ENCODE measurements at places on chromosomes 4 and X.

DNA sequence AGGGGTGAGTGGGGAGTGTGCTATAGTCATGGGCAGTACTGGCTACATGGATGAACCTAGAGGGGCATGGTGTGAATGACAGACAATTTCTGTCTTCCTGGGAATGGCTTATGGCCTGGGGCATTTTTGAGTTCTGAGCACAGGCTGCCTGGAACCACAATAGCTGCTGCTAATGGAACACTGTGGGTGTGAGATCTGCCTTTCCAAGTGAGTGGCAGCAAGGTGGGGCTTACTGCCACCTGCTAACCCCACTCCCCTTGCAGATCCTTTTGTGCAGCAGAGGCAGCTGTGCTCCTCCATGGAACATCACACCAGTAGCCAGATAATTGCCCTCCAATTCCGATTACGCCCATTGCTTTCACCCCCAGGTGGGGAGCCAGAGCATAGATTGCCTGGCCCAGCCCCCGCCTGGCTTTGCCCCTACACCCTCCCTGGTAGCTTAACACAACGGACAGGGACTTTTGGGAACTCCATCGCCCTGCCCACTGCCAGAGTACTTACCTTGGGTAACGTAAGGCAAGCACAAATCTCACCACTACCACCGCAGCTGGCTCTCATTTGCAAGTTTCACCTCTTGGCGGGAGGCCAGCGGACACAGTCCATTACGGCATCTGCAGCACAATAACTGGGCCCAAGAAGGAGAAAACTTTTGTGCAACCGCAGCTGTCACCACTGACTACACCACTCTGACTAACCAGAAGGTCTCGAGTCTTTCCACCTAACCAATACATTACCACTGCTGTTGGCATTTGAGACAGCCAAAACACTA is 421.2 kb upstream of the NWD2 start:
- no peak for DNase-seq

DNA sequence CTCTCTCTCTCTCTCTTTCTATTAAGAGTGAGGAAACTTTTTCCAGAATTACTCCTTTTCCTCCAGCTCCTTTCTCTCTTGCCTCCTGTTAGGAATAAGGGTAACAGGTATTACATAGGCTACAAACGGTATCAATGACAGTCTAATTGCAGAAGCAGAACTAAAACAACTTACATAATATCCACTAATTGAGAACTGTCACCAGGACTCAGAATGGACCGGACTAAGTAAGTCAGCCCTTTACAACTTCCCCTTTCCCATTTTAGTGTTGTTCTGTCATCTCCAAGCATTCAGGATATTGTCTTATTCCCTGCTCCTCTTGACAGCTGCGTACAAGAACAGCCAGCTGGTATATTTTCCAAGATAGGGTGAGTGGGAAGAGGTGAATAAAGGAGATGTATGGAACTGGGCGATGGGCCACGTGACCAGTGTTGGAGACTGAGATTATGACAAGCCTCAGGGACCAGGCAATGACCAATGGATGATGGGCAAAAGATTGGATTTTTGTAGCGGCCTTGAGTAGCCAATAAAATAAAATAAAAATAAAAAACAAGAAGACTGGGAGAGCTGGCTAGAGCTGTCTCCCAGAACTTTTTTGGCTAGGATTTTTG is 2.3 kb upstream of the FNIP2 start:
- DNase-seq: no peak

DNA sequence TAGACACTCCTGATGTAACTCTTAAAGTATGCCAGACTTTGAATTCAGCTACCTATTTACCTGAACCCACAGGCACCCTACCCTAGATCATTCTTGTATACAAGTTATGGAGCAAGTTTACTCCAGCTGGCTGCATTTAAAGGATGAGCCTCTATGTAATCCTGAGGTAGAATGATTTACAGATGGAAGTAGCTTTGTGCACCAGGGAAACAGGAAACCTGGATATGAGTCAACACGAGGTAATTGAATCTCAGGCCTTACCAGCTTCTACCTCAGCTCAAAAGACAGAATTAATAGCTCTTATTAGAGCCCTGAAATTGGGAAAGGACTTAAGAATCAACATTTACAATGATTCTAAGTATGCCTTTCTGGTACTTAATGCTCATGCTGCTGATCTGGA is 119.8 kb downstream of the AGTR2 start:
- DNase-seq: no peak

DNA sequence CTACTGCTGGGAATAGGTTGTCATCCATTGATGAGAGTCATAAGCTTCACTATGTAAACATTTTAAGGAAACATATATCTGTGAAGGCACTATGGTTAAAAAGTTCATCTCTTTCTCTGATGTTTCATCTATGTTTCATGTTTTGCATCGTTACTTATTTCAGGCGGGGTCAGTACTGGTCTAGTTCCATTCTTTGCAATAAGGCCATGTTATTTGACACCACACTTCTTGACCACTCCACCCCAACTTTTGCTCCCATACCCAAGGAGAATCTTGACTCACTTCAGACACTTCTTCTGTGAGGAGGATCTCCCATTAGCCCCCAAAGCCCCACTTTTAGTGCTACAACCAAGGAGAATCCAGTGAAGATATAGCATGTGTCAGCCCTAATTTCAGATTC is 119.4 kb downstream of the GRIA3 start:
- no peak for DNase-seq

- DNase-seq: no peak
Measured at GRCh38 chr4:157804986-157805385, 367.8 kb downstream of the GASK1B start.

- DNase-seq: no peak
Measured at GRCh38 chr4:624705-625590, at the start of gene PDE6B. TSS of gene PDE6B (plus strand) at chr4:625573. CDS start at chr4:625627, 54 bp downstream.

- no peak for DNase-seq
Measured at GRCh38 chrX:108735091-108735678, 1.2 kb downstream of the IRS4 start.

GRCh38 chrX:44735498-44735897 is 108.3 kb upstream of the DUSP21 start:
- no peak for DNase-seq

DNA sequence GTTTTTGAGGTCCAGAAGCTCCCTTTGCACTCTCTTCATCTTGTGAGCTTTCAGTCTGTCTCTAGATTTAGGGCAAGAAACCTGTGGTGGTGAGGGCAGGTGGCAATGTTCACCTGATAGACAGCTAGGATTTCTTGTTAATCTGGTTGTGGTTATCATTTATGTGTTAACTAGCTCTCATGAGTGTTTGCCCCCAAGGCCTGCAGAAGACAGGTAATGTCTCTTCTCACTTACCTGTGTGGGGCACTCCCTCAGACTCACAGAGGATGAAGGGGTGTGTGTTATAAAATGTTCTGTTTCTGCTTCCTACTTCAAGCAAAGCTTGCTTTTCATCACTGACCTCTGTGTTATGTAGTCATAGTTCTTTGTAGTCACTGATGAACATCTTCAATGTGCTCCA is 17.8 kb downstream of the EGF start:
- DNase-seq: no peak

DNA sequence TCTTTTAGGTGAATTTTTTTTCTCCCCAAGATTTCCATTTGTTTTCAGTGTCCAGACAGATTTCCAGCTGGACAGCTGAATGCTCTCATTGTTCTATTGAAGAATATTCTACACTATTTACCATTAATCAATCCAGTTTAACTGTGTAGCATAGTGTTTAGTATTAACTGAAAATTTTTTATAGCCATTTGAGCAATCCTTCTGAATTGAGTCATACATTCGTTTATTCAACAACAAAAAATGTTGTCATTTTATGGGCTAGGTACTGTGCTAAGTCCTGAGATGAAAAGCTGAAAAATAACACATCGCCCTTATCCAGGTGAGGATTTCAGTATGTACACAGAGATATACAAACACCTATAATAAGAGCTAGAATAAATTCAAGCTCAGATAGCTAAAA is 223.3 kb downstream of the COL25A1 start:
- DNase-seq: no peak

DNA sequence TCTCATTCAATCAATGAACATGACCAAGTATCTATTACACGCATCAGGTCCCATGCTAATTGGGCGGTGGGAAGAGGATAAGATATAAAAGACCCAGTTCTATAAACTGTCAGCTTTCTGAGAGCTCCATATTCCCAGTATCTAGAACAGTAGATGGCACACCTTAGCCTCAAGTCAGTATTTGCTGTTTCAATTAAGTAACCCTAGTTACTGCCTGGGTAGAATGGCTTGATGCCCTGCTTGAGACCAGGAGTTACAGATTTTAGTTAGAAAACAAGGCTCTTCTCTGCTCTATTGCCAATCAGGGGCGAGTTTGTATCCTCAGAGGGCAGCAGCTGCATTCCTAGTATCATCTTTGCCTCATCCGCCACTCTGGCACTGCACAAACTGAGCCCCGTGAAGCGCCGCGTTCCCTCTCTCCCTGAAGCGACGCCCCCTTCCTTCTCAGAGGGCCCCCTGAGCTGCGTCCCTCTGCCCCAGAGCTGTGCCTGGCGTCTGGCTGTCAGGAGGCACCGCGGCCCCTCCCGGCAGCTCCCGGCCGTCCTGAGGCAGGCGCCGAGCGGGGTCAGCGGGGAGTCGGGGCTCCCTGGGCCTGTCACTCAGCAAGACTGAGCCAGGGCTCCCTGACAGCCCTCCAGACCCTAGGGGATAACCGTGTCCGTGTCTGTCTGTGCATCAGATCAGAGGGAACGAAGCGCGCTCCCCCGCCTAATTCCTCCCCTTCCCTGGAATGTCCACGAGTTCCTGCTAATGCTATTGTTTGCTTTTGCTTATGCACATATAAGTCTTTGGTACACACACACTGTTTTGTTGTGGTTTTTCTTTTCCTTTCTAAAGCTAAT is 212.4 kb upstream of the TTC29 start:
- no peak for DNase-seq

GRCh38 chr4:125459531-125459930 is 144.8 kb downstream of the FAT4 start:
- DNase-seq: no peak

DNA sequence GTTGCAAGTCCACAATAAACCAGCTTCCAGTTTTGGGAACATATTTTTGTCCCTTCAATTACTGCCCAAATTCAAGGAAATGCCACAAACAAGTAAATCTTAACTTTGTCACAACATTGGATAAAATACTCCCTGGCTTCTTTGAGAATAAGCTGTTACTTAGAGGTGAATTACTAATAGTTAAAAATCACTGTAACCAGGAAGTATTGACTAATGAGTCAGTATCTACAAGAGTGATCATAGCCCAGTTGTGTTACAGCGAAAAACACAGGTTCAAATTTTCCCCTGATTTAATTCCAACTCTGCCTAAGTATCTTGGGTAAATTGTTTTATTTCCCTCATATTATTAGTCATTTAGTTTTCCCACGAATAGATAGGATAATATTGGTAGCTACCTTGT is 291.2 kb upstream of the PPARGC1A start:
- no peak for DNase-seq

GRCh38 chr4:128303405-128303785 is 15.8 kb upstream of the PGRMC2 start:
- DNase-seq: no peak

- no peak for DNase-seq
Measured at GRCh38 chr4:140019619-140020347, 134.2 kb downstream of the MAML3 start.

All from lower leg skin (tissue), 4 donors.